ENCODE measurements at places on chromosomes 16 and 17.

- no peak for DNase-seq
These were observed 179.2 kb upstream of the CDH11 start for GRCh38 chr16:65301029-65301428.

DNA sequence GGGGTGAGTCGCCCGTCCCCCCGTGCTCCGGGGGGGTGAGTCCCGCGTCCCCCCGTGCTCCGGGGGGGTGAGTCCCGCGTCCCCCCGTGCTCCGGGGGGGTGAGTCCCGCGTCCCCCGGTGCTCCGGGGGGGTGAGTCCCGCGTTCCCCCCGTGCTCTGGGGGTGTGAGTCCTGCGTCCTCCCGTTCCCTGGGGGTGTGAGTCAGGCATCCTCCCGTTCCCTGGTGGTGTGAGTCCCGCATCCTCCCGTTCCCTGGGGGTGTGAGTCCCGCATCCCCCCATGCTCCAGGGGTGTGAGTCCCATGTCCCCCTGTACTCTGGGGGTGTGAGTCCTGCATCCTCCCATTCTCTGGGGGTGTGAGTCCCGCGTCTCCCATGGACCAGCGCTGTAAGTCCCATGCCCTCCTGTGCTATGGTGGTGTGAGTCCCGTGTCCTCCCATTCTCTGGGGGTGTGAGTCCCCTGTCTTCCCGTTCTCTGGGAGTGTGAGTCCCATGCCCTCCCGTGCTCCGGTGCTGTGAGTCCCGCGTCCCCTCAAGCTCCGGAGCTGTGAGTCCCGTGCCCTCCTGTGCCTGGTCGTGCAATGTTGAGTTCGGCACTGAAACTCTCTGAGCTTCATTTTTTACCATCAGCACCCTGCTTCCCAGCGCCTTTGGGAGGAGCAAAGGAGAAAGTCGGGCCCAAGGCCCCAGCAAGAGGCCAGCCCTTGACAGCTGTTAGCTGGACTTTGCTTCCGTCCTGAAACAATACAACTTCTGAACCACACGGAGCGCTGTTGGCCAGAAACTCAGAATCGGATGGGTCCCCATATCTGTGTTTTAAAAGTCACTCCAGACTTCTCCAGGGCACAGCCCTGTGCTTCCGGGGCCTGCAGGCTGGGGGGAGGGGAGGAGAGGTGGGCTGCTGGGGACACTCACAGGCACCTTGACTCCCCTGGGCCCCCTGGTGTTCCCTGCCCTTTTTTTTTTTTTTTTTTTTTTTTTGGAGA is 11.5 kb upstream of the ZC3H18 start:
- DNase-seq = peak; percentile 31

- no peak for DNase-seq
These were observed 18.4 kb downstream of the GJD3 start for GRCh38 chr17:40345994-40346764.

GRCh38 chr17:29563816-29564215 is 3.0 kb downstream of the ABHD15 start:
- no peak for DNase-seq

DNA sequence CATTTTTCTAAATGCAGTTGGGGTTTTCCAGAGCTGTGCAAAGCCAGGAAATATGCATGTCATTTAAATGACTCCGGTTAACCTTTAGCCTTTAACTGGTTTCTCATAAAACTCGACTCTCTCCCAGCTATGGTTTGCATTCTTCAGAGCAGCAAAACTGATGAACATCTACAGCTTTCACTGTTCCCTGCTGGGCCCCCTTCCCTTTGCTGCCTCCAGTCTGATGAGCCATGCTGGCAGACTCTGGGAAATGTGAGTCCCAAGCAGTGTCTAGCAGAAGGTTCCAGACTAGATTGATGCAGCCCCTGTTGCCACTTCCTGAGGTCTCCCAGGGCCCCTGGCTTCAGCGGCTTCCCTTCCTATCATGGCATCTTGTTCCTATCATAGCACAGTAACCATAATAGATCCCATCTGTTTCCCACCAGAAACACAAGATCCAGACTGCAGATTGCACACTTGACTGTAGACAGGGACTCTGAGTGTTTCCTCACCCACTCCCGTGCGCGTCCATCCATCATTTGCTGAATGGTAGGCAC is 135.4 kb downstream of the CLEC16A start:
- no peak for DNase-seq

Measured in NCI-H460 (cell line).